ENCODE measurements at places on chromosomes 2 and 18. TPM values are rescaled to one million over a fixed set of nuclear protein-coding genes. Genes with fewer than 3 reads are reported as not detected.

GRCh38 chr18:13120983-13121441 lies 97.5 kb upstream of the LDLRAD4 start:
- no peak for DNase-seq

DNA sequence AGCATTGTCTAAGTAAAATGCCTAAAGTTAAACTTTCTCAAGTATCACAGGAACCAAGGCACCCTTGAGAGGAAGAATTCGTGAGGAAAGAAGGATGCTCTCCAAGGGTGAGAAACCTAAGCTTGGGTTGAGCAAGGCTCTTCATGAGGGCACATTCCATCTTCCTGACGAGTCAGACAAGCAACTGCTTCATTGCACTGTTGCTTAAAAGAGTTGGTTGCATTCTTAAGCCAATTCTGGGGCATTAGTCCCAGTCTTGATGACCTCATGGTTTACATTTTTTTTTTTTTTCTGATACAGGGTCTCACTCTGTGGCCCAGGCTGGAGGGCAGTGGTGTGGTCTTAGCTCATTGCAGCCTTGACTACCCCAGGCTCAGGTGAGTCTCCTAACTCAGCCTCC lies 237.5 kb downstream of the ACTR3 start:
- no peak for DNase-seq

Gene TXNDC9
- 21.9 TPM for total RNA-seq

GRCh38 chr2:77086051-77086450 lies 436.1 kb downstream of the LRRTM4 start:
- DNase-seq = no peak

Gene ALPG
- 0.49 TPM for total RNA-seq

DNA sequence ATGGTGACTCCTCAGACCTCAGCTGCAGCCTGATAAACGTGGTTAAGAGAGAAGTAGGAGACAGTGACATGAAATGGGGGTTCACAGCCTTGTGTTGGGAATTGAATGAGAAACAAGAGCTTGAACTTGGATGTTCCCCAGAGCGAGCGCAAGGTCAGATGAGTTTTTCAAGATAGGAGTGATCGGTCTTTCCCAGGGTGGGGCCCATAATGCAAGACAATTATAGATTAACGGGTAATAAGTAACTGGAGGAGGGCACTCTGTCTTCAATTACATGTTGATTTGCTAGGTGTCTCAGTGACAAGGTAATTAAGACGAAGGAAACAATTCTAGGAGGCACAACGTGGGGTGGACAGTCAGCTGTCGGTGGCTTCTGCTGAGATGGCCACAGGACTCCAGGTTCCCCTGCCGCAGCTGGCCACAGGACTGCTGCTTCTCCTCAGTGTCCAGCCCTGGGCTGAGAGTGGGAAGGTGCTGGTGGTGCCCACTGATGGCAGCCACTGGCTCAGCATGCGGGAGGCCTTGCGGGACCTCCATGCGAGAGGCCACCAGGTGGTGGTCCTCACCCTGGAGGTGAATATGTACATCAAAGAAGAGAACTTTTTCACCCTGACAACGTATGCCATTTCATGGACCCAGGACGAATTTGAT lies at the start of gene UGT1A5:
TSS of gene UGT1A5 (plus strand) at position 297 of the 651 bp plus-strand sequence. CDS start at position 382, 85 bp downstream.
- DNase-seq = no peak
